Neural progenitor cell (in vitro differentiated cells): ENCODE measurements at places on chromosomes 3 and 15. TPM values are rescaled to one million over a fixed set of nuclear protein-coding genes. Genes with fewer than 3 reads are reported as not detected.

GRCh38 chr3:161314836-161315395 lies 56.4 kb downstream of the SPTSSB start:
- no peak for DNase-seq

ASB14 gene
- not detected in 2 replicates for total RNA-seq

DNA sequence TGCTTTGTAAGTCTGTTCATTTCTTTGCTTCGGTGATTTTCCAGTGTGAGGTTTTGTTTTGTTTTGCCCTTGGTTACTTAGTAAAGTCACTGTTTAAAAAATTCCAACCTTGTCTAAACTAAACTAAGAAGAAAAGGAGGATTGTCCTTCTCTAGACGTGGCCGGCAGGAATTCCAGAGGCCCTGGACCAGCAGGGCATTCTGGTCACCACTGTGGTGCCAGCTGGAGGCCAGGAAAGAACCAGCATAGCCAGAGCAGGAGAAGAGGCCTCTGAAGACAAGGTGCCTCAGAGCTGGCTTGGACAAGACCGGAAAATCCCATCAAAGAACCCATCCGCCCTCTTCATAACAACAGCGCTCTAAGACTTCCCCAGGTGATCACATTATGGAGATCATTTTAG lies 8.2 kb downstream of the PLOD2 start:
- peak; percentile 12 for DNase-seq

LYZL4 gene
- total RNA-seq: not detected in 2 replicates

LIPH gene
- 0.03 TPM in 1 of 2 replicates, not detected in the other for total RNA-seq

DNA sequence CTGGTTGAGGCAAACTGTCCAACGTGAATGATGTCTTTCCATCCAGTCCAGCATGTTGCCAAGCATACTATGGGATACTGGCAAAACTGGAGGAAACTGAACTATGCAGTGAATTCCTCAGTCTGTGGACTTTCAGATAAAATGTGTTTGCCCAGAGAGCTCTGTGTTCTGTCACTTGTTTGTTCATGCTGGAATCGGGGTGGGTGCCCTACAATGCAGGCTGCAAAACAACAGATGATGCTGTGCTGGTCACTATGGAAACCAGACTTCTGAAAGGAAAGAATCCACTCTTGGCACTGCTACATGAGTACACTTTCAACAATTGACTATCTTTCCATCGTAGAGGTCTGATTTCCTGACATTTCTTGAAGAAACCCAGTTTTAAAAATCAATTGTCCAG lies 272.5 kb upstream of the ARHGEF26 start:
- no peak for DNase-seq

GRCh38 chr15:83904107-83905040 lies 250.5 kb downstream of the ADAMTSL3 start:
- DNase-seq: no peak

DNA sequence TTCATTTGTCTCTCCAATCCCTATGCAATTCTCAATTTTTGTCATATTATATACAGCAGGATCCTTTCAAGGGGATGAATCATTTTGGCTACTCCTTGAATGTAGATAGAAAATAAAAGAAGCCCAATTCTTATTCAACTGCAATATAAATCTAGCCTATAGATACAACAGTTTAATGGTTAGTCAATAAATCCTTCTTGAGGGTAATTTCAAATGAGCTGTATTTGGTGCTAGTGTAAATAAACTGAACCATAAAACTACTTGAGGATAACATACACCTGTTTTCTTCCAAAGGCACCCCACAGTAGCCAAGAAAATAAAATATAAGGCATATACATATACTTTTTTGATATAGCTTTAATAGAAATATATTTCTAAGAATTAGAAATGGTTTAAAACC lies 830.3 kb downstream of the ROBO1 start:
- no peak for DNase-seq

- no peak for DNase-seq
Measured at GRCh38 chr15:61025308-61025707, 203.8 kb downstream of the RORA start.

ALG1L2 gene
- 0.59 TPM in 1 of 2 replicates, not detected in the other for total RNA-seq

DNA sequence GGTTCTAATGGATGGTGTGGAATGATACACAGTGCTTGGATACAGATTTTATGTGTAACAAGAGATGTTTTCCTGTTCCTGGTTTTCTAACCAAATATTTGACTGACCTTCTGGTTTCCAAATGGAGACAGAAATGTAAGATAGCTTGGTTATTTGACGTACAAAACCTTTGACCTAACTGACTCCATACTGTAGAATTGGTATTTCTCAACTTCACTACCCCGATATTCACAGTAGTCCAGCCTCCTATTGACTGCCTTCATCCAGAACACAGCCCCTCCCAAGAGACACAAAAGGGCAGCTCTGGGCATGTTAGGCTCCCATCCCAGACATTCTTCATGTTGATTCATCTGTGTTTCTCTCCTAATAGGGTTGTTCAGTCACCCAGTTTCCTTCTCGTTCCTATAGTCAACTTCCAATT lies 33.4 kb downstream of the MYO1E start:
- DNase-seq: no peak

- DNase-seq: peak; percentile 72
Measured at GRCh38 chr15:40344631-40345120, 3.9 kb upstream of the CCDC9B start.

DNA sequence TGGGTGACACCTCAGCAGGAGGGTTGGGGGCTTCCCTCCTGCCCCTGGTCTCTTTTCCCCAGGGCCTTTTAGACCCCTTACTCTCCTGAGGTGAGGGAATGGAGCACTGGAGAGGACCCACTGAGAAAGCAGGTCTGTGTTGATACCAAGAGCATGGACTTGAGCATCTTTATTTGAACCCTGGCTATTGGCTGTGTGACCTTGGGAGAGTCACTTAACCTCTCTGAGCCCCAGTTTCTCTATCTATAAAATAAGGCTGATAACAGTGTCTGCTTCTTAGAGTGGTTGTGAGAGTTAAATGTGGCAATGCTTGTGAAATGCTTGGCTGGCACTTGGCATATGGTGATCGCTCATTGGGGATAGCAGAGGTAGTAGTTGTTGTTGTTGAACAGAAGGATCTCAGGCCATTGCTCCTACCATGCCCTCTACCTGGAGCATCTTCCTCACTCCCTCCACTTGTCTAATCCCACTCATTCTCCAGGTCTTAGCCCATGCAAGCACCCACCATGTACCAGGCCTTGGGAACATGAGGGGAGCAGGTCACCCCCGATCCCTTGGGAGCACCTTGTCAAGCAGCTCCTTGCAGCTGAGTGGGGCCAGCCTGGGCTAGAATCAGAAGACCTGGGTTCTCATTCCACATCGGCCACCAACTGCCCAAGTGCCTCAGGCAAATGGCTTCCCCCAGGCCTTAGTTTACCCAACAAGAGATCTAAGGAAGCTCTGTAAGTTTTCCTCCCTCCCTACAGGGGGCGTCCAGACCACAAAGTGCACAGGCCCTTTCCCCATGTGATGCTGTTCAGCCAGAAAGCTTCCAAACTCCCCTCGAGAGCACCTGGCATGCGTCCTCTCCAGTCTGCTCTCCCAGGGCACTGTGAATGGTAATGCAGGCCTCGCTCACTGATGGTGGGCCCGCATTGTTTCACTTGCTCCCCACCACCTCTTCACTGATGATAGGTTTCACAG lies 96.7 kb downstream of the LSM3 start:
- peak; percentile 70 for DNase-seq

ADAMTS7 gene
- total RNA-seq: 19.2 and 56.6 TPM in 2 replicates

DNA sequence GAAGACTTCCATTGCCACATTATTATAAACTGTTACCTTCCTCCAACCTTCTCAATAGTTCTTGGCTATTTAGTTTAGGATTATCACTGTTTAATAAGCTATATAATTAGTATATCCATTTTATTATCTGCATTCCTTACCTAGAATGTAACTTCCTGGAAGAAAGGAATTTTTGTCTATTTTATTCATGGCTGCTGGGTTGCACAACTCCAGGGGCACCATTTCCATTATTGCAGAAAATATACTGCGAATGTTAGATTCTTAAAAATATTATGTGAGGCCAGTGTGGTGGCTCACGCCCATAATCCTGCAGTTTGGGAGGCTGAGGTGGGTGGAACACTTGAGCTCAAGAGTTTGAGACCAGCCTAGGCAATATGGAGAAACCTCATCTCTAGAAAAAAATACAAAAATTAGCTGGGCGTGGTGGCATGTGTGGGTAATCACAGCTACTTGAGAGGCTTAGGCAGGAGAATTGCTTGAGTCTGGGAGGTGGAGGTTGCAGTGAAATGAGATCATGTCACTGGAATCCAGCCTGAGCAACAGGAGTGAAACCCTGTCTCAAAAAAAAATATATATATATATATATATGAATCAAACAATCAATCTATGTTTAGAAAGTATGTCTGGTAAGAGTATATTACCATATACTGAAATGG lies 19.9 kb downstream of the CLDN1 start:
- no peak for DNase-seq

- DNase-seq: no peak
Measured at GRCh38 chr3:107367353-107367752, 9.9 kb upstream of the CCDC54 start.

DNA sequence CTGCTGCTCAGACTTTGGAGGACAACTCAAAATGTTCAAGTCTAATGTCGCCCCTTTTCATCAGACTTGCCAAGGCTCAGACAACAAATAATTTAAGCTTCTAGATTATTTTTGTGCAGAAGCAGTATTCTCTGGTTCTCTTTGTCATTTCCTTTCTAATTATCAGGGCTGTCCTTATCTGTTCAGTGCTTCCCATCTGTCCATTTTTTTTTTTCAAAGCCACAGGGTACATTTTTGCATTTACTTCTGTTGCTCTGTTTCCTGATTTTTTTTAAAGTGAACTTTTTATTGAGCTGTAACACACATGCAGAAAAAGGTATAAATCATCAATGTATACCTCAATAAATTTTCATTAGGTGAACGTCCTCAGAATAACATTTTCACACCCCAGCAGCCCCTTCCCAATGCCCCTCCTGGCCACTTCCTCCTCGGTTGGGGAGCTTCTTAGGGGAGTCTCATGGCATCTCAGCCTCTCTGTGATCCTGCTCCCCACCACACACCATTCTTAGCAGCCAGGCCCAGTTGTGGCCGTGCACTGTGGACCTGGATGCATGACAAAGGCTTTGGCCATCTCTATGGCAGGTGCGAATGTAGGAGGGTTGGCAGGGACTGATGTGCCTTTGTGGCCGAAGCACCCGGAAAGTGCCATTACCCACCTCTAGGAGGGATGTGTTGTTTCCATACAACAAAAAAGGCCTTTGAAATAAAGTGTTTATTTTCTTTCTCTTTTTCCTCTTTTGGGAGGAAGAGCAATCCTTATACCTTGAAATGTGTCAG lies 303.5 kb upstream of the LRRFIP2 start:
- no peak for DNase-seq

DNA sequence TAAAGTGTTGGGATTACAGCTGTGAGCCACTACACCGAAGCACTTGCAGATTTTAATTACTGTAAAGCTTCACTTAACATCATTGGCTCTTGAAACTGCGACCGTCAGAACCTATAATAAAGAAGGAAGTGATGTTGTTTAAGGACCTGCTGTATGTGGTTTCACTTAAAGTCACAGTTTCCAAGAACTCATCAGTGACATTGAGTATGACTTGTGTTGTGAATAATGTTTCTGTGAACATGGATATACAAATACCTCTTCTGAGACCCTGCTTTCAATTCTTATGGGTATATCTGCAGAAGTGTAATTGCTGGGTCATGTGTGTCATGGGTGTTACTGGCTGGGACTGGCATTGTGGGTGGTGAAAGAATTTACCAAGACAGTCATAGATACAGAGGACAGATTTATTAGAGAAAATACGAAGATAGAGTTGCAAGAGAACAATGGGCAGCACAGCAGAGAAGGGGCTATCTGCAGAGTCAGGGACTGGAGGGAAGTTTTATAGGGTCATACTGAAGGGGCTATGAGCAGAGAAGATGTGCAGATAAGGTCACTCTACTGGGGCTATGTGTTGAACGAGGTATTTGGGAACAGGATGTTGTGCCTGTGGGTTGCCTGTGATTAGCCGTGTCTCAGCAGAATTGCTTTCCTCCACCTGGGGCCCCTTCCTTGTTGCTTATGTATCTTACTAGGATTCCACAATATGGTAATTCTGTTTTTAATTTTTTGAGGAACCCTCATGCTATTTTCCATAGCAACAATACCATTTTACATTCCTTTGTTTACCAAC lies 4.5 kb downstream of the NDUFB5 start:
- no peak for DNase-seq

CIDEC gene
- not detected in 2 replicates for total RNA-seq

NR2E3 gene
- 0.28 TPM in 1 of 2 replicates, not detected in the other for total RNA-seq

GRCh38 chr15:60798821-60799220 lies 319.9 kb upstream of the ICE2 start:
- no peak for DNase-seq

DNA sequence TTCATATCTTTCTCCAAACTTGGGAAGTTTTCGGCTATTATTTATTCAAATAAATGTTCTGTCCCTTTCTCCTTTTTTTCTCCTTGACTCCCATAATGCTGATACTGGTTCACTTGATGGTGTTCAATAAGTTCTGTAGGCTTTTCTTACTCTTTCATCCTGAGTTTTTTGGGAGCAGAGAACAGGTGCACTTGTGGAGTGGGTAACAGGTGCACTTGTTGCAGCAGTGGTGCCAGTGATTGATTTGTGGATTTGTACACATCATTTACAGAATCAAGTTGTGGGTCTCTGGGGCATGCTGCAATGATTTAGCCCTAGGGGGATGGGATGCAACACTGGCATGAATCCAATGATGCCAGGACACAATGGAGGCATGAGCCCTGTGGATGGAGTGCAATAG lies 14.8 kb upstream of the OR5H1 start:
- no peak for DNase-seq

GRCh38 chr15:41333026-41333562 lies 413 bp downstream of the NUSAP1 start:
- no peak for DNase-seq

GRCh38 chr15:65248511-65249255 lies 37.4 kb upstream of the CILP start:
- peak; percentile 18 for DNase-seq

DNA sequence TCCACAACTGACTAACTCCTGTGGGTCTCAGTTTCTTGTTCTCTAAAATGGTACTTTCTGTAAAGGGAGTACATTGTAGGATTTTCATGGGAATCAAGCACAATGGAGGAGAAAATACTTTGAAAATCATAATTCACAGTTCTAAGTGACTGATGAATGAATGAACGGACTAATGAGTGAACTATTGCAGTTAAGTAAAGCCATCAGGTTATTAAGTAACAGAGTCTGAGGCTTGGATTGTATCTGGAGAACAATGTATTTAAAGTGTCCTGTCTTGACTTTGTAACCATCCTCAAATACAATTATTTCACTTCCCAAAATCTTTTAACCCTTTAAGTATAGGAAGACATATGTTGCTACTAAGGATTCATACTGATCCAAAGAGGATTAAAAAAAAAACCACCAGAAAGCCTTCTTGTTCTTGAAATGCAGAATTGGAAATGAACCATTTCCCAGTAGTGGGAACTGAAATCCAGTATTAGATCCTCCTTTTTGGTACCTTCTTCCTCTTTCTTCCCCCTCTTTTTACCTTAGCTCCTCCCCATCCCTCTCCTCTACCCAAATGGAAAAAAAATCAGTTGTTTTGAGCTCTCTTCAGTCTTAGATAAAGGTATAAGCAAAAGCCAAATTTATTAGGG lies 13.2 kb upstream of the BCL6 start:
- DNase-seq: no peak

XYLB gene
- 2.1 and 6.9 TPM in 2 replicates for total RNA-seq

ACY1 gene
- 17.3 and 31.8 TPM in 2 replicates for total RNA-seq

- DNase-seq: no peak
Measured at GRCh38 chr3:14480207-14481017, 59.7 kb downstream of the GRIP2 start.

ACKR4 gene
- total RNA-seq: not detected in 2 replicates
